ENCODE measurements at places on chromosomes 7 and 10. TPM values are rescaled to one million over a fixed set of nuclear protein-coding genes. Genes with fewer than 3 reads are reported as not detected.

OR2A1 gene
- not detected for total RNA-seq

TCAF2 gene
- 12.3 TPM for total RNA-seq

GBX1 gene
- total RNA-seq, result not detected

LRRD1 gene
- total RNA-seq, result not detected

STEAP1B gene
- total RNA-seq, result 1.8 TPM

PON3 gene
- not detected for total RNA-seq

GJD4 gene
- total RNA-seq, result not detected

MYH16 gene
- total RNA-seq, result not detected

ADRA2A gene
- total RNA-seq, result 0.36 TPM

Data from cardiac atrium fibroblast (primary cell).